Kasumi-1 (cell line): ENCODE measurements at places on chromosomes 7 and 10.

GRCh38 chr7:25256333-25256819 lies 28.1 kb upstream of the NPVF start:
- DNase-seq = no peak

GRCh38 chr7:98641646-98642500 lies 24.8 kb downstream of the NPTX2 start:
- DNase-seq = peak; percentile 89

- DNase-seq = no peak
These were observed 87.7 kb upstream of the CYP26C1 start for GRCh38 chr10:92972886-92973285.

DNA sequence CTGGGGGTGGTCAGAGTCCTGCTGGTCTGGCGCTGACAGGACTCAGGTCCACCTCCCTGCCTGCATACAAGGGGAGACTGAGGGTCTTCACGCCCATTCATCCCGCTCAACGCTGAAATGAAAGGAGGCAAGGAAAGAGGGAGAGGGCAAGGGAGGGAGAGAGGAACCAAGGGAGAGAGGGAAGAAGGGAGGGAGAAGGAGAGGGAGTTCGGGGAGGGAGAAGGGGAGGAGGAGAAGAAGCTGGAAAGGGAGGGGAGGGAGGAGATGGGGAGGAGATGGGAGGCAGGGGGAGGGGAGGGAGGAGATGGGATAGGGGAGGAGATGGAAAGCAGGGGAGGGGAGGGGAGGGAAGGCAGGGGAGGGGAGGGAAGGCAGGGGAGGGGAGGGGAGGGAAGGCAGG lies 69.4 kb upstream of the INPP5A start:
- DNase-seq = no peak

DNA sequence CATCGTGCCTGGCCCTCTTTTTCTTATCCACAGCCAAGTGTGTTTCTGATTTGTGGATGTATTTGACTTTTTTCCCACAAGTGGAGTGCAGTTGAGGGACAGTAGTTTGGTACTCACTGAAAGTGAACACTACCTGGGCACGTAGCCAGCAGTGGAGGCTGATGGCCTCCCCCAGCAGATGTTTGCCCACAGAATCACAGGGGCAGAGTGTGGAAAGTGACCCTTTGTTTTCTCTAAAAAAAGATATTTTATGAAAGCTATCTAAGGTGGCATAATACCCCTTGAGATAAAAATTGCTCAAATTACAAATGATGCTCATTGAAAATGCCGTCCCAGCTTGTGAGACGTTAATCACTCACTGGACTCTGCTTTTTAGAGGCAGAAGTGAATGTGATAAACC lies 29.1 kb downstream of the WDR37 start:
- DNase-seq = no peak

DNA sequence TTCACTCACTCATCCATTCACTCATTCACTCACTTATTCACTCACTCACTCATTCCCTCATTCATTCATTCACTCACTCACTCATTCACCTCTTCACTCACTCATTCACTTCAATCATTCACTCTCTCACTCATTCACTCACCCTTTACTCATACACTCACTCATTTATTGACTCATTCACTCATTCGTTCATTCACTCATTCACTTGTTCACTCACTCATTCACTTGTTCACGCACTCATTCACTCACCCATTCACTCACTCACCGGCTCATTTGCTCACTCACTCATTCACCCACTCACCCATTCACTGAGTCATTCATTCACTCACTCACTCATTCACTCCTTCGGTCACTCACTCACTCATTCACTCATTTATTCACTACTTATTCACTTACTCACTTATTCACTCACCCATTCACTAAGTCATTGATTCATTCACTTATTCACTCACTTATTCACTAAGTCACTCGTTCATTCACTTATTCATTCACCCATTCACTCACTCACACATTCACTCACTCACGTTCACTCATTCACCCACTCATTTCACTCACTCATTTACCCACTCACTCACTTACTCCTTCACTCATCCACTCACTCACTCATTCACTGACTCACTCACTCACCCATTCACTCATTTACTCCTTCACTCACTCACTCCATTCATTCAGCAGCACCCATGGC lies 4.7 kb upstream of the PFKP start:
- no peak for DNase-seq

- DNase-seq = no peak
These were observed 250.6 kb upstream of the NPVF start for GRCh38 chr7:25478925-25479324.

DNA sequence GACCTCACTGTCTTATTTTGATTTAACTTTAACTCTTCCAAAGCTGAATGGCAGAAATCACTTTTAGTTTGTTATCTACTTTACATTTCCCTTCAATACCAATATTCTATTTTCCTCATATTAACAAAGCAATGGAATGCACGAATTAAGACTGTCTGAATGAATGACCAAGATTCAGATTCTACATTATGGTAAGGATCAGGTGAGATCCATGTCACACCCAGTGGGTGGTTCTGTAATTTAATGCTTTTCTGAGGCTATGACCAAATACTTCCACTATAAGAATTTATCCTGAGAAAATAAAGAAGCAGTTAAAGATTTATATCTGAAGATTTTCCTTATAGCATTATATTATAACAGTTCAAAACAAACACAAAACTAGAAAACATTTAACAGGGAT lies 90.2 kb upstream of the NUPR2 start:
- no peak for DNase-seq
